ENCODE measurements at places on chromosomes 6 and 20.

DNA sequence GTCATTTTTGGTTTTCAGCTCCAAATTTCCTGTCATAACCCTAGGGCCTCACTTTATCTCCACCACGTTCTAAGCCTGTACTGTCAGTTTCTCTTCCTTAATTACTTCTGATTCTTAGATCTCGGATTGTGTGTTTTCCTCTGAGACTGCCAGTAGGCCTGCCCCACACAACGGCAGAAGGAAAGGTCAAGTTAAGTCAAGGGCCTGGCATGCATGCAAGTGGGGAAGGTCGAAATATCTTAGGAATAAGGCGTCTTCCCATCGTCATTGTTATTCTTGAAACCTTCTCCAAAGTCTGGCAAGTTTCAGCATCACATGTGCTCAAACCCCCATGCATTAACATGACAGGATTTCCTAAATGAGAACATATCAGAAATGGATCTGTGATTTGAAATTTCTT, 203.5 kb upstream of the TSHZ2 start:
- no peak for DNase-seq

DNA sequence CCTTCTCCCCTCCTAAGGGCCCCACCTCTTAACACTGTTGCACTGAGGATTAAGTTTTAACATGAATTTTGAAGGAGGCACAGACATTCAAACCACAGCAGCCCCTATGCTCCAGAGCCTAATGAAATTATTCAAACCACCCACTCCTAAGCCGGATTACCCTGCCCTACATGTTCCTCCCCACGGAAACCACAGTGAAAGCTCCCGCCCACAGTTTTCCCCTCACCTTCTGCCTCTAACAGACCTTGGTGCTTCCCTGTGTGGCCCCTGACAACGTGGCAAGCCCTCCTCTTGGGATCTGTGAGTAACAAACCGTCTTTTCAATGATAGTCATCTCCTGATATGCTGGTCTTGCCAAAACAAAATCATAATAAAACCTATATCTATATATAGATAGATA, 74.8 kb downstream of the RIN2 start:
- no peak for DNase-seq

GRCh38 chr20:33068251-33068939, 11.0 kb upstream of the BPIFB4 start:
- no peak for DNase-seq

DNA sequence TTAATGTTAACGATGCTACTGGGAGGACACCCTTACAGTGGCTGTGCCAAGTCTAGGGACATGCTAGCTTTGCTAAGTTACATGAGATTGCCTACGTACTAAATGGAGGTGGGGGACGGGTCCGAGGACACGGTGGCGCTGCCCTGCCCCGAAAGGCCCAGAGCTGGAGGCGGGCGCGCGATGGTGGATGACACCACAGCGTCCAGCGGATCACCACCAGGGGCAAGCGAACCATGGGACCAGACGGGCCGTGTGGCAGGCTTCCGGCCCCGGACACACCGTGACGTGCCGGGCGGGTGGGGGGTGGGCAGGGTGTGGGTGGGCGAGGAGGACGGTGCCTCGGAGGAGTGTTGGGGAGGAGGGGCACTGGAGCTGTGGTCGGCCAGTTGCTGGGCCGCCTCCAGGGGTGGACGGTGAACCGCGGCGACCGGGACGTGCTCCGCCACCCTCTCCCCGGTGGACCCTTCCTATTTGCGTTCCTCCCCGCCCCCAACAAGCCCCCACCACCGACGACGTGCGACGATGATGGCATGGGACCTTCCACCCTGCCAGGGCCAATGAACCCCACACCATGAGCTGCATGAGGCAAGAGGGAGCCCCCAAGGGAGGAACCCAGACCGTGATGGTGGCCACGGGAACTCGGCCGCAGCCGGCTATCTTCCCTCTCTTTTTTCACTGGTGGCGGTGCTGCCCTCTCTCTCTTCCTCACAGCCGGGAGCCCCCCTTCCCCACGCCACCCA, 773.3 kb upstream of the DEFB115 start:
- DNase-seq = no peak

DNA sequence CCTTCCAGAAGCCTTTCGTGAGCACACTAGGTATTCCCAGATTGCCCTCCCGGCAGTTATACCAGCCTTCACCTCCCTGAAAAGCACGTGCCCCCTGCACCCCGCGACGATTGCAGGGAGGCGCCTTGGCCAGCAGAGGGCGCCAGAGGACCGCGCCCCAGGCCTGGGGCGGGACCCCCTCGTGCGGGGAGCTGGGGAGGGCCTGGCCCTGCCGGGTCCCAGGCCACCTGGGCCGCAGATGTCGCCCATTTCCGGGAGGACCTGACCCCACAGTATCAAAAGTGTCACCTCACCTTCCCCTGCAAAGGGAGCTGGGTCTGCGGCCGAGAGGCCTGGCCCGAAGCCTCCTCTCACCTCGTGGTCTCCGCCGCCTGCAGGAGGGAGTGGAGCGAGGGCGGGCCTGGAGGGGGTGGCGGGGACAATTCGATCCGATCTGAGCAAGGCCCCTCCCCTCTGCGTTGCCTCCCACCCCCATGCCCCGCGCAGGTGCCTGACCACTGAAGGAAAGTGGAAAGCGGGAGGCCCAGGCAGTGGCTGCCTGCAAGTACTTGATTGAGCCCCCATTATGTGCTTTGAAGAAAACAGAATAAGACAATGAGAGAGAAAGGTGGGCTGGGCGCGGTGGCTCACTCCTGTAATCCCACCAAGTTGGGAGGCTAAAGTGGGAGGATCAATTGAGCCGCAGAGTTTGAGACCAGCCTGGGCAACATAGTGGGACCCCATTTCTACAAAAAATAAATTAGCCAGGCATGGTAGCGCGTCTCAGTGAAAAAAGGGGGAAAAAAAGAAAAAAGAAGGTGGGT, 3.5 kb upstream of the SNAI1 start:
- DNase-seq = peak; percentile 46

GRCh38 chr20:63850689-63851547, 10.4 kb upstream of the ABHD16B start:
- DNase-seq = no peak

GRCh38 chr6:115838763-115839401, 221.8 kb downstream of the FRK start:
- peak; percentile 35 for DNase-seq

GRCh38 chr6:116255246-116255800, 1.4 kb upstream of the TSPYL4 start:
- no peak for DNase-seq

- DNase-seq = peak; percentile 29
These were observed 11.8 kb upstream of the GSTA1 start for GRCh38 chr6:52815167-52816092.

DNA sequence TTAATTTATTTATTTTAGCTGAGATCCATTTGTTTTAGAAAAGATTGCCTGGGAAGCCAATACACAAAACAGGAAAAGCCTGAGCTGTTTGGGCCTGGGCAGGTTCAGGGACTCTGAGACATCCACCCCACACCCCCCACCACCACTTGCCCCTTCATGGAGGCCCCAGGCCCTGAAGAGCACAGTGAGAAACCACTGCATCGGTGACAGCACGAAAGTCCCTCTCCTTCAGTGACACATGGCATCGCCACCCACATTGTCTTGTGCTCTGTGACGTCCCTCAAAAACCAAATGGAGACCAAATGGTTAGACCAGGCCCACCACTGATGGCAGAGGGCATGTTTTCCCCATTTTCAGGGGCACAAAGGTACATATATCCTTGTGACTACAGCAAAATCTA, 106.4 kb downstream of the SYNDIG1 start:
- DNase-seq = no peak

DNA sequence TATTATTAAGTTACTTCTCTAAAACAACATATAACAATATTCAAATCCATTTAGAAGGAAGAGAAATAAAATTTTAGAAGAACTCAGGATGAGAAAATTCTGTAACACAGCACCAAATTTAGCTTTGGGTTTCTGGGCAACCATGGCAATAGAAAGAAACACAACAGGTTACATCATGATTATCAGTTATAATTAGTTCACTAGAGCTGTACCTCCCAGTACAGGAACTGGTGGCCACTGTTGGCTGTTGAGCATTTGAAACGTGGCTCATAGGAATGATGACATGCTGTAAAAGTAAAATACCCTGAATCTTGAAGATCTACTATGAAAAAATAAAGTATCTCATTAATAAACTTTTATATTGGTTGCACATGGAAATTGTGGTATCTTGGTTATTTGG, 23.7 kb upstream of the MAP3K4 start:
- no peak for DNase-seq

DNA sequence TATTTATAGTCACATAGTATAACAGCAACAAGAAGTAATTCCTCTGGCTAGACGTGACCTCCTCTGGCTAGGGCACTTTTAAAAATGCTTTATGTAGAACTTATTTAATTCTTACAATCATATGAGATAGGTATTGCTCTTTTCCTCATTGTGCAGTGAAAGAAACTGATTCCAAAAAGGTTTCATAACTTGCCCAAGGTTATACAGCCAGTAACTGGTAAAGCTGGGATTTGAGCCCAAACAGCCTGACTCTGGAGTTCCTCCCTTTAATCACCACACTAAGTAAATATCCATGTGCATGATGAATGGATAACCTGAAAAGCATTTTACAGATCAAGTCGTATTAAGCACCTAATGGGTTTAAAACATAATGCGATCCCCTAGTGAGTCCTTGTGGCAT, 214.6 kb downstream of the PRL start:
- DNase-seq = no peak

DNA sequence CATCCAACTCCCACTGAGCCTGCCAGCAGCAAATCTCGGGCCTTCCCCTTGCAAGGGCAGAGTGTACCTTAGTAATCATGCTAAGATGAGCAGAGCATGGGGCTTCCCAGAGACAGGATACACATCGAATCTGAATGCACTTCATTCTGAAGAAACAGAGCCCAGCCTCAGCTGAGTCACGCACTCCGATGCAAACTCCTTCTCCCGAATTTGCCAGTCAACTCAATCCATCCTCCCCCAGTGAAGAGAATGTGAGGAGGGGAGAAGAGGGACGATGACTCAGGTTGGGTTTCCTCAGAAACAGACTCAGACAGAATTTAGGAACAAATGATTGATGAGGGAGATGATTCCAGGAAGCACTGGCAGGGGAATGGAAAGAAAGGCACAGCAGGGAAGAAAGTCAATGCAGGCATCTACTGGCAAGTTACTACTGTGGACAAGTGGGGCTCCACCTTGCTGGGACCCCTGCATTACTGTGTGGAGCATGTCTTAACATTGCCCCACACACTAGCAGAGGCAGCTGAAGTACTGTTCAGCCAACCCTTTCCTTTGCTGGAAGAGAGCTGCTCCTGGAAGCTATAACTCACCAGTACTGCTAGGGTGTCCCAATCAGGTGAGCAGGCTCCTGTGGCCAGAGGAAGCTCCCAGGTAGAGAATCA, 251.6 kb downstream of the ADGB start:
- DNase-seq = no peak

DNA sequence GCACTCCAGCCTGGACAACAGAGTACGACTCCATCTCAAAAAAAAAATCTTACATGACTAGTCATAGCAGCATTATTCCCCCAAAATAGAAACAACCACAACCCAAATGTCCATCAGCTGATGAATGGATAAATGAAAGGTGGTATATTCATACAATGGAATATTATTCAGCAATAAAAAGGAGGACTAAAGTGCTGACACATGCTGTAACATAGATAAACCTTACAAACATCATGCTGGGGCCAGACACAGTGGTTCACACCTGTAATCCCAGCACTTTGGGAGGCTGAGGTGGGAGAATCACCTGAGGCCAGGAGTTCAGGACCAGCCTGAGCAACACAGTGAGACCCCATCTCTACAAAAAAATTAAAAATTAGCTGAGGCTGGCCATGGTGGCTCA, 16.9 kb downstream of the C20orf203 start:
- no peak for DNase-seq

DNA sequence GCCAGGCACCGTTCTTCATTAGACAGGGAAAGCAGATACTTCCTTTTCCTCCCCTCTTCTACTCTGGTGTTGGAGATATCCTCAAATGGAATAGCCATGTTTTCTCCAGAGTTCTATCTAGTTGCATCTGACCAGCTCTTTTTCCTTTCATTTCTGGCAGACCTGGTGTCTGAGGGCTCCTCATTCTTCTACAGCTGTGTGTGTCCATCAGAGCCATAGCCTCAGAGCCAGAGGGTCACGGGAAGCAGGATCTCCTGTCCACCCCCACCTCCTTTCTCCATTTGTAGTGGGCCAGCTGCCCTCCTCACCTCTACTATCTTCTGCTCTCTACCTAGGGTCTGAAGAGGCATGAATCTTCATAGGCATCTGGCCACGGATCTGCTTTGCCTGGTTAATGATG, 57.0 kb downstream of the TSPYL4 start:
- no peak for DNase-seq

- DNase-seq = no peak
These were observed 104.8 kb downstream of the TASP1 start for GRCh38 chr20:13533946-13534345.

DNA sequence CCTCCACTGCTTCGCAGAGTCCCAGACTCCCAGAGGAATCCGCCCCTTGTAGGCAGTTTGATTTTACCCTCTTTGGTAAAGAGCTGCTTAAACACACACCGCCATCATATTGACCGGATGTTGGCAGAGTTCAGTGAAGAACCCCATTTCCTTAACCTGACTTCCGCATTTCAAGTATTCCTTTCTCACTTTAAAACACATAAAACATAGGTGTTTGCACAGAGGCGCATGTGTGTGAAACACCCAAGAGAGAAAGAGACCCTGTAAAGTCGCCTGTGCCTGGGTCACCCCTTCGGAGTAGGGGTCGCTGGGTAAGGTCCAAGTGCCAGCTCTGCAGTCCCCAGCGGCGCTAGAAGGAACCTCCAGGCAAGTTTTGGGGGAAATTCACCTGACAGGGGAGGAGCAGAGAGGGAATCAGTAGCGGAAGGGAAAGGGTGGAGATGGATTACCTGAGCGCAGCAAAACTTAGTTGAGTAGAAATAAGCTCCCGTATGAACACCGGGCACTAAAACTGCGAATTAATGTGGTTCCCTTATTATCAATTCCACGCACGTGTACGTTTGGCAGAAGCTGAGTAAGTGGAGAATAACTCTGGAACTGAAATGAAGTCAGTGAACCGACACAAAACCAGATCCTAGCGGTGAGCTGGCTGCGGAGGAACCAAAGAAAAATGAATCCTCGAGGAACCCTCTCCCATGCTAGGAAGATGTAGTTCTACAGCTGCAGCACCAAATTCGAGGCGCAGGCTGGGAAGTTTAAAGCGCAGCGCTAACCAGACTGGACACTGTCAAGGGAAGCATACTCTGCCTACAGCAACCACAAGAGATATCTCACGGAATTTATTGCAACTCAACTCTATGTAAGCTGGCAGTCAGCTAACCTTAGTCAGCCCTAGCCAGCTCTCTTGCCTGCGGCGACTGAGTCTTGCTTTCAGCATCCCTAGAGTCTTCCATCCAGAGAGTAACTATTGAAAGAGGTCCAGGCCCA, 3.5 kb upstream of the HTR1B start:
- no peak for DNase-seq

- DNase-seq = no peak
These were observed 22.4 kb downstream of the BFSP1 start for GRCh38 chr20:17508756-17509155.

DNA sequence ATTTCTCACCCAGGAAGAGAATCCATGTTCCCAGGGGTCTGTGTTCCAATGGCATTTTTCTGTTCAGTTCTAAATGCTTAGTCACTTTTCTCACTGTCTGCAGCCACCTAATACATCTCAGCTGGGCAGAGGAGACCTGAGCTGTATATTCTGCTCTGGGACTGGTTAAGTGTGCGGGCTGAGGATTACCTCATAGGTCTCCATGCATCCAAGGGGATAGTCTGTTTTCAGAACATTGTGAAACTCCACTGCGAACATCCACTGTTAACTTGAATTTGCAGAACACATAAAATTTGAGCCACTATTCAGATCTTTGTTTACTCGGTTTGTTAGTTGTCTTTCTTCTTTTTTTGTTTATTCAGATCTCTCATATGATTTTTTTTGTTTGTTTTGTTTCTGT, 947.1 kb downstream of the TFAP2A start:
- no peak for DNase-seq
